ENCODE measurements at places on chromosomes 7 and 10.

DNA sequence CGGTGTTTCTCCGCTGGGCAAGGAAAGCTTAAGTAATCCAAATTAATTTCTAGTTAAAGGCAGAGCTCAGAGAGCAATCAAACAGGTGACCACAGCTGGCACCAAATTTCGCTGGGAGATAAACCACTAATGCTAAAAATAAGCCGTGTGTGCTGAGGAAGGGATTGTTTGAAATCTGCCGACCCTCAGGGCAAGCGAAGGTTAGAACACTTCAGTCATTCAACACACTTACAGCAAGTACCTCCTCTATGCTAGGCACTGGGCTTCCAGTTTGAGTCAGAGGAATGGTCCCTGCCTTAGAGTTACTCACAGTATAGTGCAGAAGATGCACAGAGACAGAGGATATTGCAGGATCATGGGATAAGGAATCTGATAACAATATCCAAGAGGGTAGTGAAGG, 467.9 kb upstream of the PODXL start:
- DNase-seq, result no peak

DNA sequence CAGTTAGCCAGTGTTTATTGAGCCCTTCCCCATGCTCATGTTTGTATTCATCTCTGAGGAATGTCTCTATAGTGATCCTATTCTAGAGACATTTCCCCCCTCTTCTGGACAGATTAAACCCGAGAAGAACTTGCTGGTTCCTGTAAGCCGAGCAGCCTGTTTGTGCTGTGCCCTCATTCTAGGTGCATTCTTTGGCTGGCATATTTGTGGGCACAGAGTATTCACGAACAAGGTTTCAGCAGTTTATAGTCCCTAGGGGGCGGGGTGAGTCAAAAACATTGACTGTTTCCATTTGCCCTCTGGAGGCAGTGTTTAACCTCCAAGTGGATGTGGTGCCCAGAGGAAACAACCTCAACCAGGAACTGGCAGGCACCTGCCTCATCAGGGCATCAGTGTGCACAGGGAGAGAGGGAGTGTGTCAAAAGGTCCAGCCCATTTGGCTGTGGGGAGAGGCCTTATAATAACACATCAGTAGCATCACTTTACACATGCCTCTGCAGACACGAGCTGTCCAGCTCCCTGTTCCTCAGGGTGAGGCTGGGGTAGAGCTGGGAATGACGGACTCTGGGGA, 273.3 kb upstream of the LRGUK start:
- peak; percentile 34 for DNase-seq

GRCh38 chr7:42590771-42591310, 321.0 kb downstream of the C7orf25 start:
- DNase-seq, result no peak

DNA sequence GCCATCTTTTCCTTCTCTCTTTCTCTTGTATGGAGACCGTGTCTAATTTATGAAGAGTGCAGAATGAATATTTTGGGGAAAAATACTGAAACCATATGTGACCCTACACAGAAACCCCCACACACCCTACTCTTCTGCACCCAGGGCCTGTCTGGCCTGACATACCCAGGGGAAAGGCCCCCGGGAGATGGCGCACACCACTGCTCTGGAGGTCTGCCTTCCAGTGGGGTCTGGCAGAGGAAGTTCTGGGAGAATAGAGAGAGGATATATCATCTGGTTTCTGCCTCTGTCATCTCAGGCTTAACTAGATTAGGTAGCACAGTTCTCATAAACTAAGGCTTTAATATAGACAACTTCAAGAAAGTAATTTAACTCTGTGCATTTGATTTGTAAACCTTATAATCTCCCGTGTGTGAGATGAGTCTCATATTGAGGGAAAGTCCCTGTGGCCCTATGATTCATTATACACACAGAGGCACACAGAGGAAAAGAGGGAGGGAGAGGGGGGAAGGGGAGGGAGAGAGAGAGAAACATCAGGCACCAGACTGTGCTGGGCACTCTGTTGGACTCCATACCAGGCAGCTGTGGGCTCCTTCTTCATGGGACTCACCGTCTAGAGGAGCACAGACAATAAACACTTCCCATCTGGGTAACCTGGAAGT, 123.3 kb downstream of the AOAH start:
- no peak for DNase-seq

DNA sequence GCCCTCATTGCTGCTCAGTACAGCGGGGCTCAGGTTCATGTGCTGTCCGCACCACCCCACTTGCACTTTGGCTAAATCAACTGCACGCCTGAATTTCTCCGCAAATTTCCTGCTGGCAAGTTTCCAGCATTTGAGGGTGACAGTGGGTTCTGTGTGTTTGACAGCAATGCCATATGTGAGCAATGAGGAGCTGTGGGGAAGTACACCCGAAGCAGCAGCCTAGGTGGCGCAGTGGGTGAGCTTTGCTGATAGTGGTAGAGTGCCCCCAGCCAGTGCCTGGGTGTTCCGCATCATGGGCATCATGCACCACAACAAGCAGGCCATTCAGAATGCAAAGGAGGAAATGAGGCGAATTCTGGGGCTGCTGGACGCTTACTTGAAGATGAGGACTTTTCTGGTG, 103.9 kb upstream of the POT1 start:
- no peak for DNase-seq

DNA sequence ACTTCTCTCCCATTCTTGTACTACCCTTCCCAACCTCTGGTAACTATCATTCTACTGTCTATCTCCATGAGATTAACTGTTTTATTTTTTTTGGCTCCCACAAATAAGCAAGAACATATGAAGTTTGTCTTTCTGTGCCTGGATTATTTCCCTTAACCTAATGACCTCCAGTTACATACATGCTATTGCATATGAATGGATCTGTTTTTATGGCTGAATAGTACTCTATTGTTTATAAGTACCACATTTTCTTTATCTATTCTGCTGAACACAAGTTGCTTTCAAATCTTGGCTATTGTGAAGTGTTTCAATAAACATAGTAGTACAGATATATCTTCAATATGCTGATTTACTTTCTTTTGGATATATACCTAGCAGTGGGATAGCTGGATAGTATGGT, 376.6 kb upstream of the KCND2 start:
- no peak for DNase-seq

DNA sequence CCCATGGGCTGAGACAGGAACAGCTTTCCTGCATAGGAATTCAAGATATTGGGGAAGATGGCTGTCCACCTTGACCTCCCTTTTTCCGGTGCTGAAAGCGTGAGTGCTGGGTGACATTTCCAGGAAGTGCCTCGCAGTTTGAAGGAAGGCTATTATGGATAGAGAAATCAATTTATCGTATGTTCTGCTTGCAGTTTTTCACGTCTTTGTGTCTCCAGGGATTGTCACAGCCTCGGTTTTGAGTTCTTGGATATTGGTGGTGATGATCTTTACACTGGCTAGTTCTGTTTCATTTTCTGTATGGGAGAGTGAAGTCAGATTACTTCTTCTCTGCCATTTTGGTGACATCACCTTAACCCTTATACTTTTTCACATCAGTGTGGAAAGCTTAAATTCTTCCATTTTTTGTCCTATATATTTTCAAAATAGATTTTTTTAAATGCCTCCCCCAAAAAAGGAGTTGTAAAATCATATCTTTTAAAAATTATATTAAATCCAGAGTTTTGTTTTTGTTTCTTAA, 102.5 kb upstream of the APBB1IP start:
- peak; percentile 26 for DNase-seq

DNA sequence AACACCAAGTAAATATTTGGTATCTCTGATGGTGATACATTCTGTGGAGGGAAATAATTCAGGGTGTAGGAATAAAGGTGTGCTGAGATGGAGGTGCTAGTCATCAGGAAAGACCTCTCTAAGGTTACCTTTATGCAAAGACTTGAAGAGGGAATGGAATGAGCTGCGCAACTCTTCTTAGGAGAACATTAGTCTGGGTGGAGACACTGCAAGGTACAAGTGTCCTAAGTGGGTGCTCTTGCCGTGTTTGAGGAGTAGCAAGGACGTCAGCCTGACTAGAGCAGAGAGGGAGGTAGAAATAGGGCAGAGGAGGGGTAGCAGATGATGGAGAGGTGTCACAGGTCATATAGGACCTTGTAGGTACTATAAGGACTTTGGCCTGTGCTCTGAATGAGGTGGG, 148.1 kb downstream of the AUTS2 start:
- DNase-seq, result no peak

DNA sequence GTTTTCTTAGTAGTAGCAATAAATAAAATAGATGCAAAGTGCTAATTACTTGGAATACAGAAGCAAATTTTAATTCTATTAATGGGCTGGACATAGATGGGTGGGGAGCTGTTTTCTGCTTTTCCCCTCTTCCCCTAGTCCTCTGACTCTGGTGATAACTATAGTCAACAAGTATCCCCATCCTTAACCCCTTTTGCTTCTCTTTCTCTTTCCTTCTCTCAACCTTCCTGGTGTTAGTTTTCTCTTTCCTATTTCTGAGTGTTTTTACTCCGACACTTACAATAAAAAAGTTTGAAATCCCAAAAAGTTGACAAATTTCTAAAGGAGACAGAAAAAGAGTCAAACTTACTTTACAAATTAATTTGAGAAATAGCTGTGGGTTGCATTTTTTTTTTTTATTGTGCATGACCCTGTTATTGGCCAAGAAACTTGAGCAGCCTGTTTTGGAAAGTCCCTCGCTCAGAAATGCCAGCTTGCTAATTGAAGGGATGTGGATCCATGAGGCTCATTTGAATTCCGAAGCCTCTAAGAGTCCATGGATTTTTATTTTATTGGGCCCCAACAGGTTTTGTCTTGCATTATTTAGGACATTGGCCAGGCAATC, 2.4 kb downstream of the FAS start:
- no peak for DNase-seq

DNA sequence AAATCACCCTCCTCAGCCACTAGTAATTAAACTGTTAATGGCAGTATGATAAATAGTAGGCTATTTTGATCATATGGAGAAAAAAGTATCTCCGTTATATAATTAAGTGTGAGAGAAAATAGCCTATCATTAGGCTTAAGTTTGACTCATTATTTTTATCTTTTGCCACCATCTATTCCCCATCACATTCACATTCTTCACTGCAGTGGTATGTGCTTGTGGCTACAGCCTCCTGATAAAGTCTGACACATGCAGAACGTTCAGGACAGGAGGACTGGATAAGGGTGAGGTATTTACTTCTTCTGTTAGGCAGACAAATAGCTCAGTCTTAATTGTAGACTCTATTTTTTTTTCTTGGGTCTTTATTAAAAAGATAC, 5.8 kb downstream of the NEBL start:
- no peak for DNase-seq

GRCh38 chr10:45420453-45421192, 46.6 kb downstream of the ALOX5 start:
- DNase-seq, result peak; percentile 82

DNA sequence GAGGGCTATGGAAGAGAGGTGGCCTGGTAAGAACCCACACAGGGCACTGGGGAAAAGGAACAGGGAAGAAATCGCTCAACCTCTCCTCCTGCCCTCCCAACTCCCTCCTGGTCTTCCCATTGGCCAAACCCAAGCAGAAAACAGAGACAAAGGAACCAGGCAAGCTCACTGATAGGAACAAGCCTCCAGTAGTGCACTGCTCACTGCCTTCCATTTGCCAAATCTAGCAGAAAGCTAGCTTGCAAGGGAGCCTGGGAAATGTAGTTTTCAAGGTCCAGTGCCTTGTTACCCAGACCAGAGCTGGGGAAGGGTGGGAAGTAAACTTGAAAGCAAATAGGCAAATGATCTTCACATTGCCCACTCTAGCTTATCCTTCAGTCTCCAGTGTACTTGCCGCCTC, 556.1 kb upstream of the AUTS2 start:
- no peak for DNase-seq

DNA sequence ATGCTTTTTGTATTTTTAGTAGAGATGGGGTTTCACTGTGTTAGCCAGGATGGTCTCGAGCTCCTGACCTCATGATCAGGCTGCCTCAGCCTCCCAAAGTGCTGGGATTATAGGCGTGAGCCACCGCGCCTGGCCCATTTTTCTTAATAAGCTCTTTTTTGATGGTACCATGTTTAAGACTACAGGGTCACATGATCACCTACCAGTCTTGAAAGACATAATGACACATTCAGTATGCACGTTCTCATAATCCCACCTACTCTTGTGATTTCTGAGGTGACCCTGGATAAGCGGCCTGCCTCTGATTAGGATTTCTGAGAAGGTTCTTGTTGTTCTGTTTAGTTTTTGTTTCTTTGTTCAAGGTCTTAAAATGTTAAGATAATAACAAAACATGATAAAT, 43.7 kb upstream of the PLXNA4 start:
- no peak for DNase-seq

- DNase-seq, result no peak
Measured at GRCh38 chr10:92699193-92699517, 9.4 kb downstream of the HHEX start.

DNA sequence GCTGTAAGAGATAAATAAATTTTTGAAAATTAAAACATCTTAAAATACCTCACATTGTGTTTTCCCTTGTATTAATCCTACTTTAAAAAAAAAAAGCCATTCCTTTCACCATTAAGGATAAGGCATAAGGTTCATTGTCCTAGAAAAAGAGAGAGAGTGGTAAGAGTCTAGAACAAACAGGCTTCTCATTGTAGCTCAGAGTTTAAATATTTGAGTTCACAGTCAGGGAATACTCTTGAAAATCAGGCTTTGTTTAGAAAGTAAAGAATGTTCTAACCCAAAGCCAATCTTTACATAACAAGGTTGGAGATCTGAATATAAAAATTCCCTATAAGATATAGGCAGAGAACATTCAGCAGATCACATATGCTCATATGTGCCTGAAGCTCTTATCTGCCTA, 40.2 kb upstream of the TES start:
- no peak for DNase-seq

DNA sequence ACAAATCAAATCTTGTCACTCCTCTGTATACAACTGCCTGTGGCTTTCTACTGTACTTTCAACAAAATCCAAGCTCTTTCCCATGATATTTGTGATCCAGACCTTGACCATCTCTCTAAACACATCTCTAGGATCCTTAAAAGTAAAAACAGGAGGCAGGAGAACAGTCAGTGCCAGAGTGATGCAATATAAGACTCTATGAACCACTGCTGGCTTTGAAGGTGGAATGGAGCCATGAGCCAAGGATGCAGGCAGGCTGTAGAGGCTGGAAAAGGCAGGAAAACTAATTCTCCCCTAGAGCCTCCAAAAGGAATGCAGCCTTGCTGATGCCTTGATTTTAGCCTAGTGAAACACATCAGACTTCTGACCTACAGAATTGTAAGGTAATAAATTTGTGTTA, 45.5 kb upstream of the LRRN3 start:
- DNase-seq, result no peak

GRCh38 chr7:38425509-38425908, 152.1 kb upstream of the TARP start:
- no peak for DNase-seq

- DNase-seq, result no peak
Measured at GRCh38 chr7:73834626-73835191, 3.9 kb downstream of the CLDN4 start.

GRCh38 chr10:131858118-131858515, 42.7 kb upstream of the PPP2R2D start:
- no peak for DNase-seq

- DNase-seq, result peak; percentile 14
Measured at GRCh38 chr7:157497367-157497743, 160.6 kb downstream of the DNAJB6 start.

GRCh38 chr10:61472090-61472674, 19.0 kb upstream of the TMEM26 start:
- no peak for DNase-seq
